ENCODE measurements at places on chromosomes 1 and 21. TPM values are rescaled to one million over a fixed set of nuclear protein-coding genes. Genes with fewer than 3 reads are reported as not detected.

Gene ZNF436
- 43.4 TPM for total RNA-seq

Gene C1orf94
- total RNA-seq, result 0.10 TPM

Gene RGS1
- total RNA-seq, result 13.0 TPM

Gene CFAP57
- 0.39 TPM for total RNA-seq

Gene KRTAP19-6
- not detected for total RNA-seq
